ENCODE measurements at places on chromosomes 5 and 9.

GRCh38 chr5:73827106-73827450, 201.1 kb downstream of the ARHGEF28 start:
- no peak for DNase-seq

- no peak for DNase-seq
Observed at GRCh38 chr9:93612052-93612795, 35.8 kb downstream of the PHF2 start.

GRCh38 chr9:117205806-117206205, 209.1 kb downstream of the ASTN2 start:
- no peak for DNase-seq

- DNase-seq, result no peak
Observed at GRCh38 chr5:160923936-160924710, 72.1 kb upstream of the ATP10B start.

DNA sequence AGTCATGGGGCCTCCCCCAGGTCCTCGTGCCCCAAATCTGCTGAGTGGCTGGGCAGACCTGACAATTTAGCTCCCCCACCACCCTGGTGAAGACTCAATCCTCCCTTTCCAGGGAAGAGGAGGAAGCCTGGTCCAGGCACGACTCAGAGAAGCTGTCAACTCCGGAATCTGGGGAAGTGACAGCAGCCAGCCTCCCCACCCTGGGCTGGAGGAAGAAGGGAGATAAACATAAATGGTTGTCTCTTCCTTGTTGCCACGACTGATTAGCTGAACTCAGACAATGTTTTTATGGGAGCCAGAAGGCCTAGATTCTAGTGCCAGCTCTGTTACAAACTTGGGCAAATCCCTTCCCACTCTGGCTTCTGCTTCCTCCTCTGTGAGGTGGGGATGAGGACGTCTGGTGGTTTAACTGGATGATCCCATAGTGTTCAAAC, 15.4 kb downstream of the CCDC69 start:
- no peak for DNase-seq

DNA sequence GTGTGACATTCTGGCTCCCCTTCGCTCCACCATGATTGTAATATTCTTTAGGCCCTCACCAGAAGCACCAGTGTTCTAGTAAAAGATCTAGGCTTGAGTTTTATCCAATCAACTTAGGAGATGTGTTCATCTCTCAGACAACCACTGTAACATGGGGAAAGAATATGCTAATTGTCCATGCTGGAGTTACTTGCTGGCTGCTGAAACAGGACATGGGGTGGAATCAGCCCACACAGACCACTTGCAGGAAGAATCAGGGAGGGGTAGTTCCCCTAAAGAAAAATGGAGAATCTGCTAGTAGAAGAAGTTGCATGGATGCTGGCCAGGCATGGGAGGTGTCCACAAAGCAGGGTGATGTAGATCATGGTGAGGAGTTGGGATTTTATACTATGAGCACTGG, 86.2 kb downstream of the FEM1C start:
- no peak for DNase-seq

DNA sequence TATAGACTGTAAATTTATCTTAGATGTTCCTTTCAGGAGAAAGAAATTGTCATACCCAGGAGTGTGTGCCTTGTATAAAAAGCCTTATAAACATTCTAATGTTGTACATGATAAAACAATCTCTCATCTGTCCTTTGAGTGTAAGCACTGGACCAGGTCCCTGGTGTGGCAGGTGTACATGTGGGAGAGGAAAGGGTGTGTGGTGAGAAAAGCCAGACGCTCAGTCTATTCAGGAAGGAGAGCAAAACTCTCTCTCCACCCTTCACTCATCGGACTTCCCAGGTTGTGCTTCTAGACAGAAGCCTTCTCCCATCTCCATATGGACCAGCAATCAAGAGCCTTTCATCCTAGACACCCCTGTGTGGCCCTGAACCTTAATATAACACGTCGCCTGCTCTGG, 154.2 kb downstream of the ESM1 start:
- DNase-seq, result no peak

- no peak for DNase-seq
Observed at GRCh38 chr9:82208741-82209450, 220.3 kb downstream of the SPATA31D1 start.

- no peak for DNase-seq
Observed at GRCh38 chr9:34987160-34987901, 2.2 kb upstream of the DNAJB5 start.

- no peak for DNase-seq
Observed at GRCh38 chr5:174309131-174309795, 263.8 kb downstream of the NSG2 start.

DNA sequence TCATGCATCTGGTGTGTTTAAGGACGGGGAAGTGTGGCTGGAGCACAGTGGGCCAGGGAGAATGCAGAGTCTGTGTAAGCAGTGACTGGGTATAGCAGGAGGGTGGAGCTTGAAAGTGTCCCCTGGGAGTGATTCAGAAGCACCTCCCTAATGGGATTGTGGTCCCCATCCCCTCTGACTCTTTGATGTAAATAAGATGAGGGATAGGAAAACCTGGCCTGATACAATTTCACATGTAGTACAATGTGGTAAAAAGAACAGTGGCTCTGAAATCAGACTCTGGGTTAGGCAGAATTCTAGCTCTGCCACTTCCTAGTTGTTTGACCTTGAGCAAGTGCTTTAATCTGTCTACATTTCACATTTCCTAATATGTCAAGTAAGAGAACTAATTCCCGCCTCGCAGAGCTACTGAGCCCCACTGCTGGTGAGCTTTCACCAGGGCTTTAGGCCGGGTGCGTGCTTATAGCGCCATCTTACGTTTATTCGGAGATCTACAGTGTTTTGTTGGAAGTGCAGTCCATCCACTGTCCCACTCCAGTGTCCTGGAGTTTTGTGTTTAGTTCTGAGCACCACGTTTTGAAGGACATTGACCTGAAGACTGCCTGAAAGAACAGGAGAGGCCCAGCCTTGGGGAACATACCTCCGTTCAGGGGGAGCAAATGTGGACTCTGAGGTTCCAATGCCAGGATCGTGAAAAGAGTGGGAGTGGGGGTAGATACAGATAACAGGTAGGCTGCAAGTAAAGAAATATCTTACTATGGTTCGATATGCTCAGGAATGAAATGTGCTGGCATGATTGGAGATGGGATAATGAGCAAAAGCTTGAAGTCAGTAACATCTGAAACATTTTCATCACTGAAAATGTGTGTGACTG, 51.2 kb upstream of the TESK1 start:
- DNase-seq, result no peak

- no peak for DNase-seq
Observed at GRCh38 chr5:134130239-134130945, 15.9 kb downstream of the TCF7 start.

DNA sequence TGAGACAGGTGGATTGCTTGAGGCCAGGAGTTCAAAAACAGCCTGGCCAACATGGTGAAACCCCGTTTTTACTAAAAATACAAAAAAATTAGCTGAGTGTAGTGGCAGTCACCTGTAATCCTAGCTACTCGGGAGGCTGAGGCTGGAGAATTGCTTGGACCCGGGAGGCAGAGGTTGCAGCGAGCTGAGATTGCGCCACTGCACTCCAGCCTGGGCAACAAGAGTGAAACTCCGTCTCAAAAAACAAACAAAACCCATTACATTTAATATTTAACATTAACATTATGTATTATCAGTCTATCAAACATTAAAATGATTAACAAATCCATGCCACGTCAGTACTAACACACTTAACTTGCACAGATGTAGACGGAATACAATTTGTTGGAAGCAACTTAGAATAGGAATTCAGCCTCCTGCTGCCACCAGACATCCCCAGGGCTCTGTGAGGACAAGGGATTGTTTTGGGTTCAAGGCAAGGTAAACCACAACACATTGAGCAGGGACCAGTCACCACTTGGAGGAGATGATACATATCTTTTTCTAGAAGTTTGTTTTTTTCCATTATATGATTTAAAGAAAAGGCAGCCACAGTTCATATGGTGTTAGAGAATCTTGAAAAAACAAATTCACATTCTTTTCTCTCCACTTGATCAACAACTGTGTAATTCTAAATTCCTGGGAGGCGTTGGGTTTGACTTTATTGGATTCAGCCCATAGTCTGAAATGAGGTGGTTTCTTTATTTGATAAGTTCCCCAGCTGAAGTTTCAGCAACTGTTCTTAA, 104.1 kb upstream of the BASP1 start:
- no peak for DNase-seq

- DNase-seq, result no peak
Observed at GRCh38 chr5:107876261-107876660, 205.5 kb upstream of the EFNA5 start.

- no peak for DNase-seq
Observed at GRCh38 chr5:6450319-6450833, 1.7 kb downstream of the UBE2QL1 start.

- DNase-seq, result no peak
Observed at GRCh38 chr5:125972706-125973105, 450.5 kb upstream of the GRAMD2B start.

DNA sequence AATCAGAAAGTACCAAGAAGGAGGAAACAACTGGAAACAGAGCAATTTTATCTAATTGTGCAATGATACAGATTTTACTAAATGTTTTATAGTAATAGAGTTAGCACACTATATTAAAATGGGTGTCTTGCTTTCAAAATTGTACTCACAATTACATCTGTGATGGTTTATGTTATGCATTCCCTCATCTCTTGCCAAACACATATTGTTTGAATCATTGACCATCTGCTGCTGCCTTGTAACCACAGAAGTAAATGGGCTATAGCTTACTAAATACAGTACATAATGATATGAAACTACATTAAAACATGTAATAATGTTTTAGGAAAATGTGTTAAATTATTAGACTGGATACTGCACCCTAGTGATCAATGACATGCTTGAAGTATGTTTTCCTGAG, 158.1 kb downstream of the SLC25A46 start:
- no peak for DNase-seq

DNA sequence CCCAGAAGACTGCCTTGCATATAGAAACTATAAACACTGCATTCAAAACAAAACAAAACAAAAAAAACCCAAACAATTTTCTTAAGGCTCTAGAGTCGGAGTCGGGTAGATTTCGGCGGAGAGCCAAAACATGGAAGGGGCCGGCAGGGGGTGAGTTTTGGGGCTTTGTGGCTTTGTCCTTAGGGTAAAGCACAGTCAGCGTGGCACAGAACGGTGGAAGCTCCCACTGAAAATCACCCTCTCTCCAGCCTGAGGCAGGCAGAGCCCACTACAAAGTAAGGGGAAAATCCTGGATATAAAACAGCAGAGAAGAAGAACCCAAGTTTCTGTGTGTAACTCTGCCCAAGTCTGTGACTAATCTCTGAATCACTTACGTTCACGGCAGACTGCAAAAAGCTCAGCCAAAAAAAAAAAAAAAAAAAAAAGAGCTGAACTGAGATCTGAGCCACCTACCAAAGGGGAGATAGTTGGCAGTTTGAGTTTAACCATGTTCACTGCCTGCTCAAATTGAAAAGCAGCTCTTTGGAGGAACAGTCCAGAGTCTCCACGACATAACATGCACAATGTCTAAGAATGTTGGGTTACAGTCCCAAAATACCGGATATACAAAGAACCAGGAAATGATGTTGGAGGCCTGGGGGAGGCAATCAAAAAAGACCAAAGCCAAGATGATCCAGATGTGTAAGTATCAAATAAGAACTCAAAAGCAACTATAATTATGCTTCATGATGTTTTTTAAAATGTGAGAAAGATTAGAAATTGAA, 26.6 kb upstream of the OR2K2 start:
- DNase-seq, result no peak

DNA sequence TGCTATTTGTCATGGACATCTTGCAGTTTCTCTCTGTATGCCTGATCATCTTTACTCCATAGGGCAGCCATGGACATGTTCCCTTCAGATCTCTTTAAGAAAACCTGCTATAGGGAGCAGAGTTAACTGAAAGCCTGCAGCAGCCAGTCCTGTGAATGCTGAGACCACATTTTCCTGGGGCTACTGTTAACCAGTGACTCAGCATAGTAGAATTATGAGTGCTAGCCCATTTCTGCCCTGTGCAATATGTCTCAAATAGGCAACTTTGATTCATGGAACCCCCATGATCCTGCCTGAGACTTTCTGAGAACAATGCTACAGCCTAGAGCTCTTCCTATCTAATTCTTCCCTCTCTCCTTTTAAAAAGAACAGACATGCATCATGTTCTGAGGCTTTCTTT, 624.2 kb downstream of the CHSY3 start:
- no peak for DNase-seq

GRCh38 chr5:71658916-71659662, 60.0 kb upstream of the CARTPT start:
- DNase-seq, result no peak
